ENCODE measurements at places on chromosomes 12 and 14.

- no peak for DNase-seq
Observed at GRCh38 chr14:104967386-104968152, 10.6 kb downstream of the AHNAK2 start.

- no peak for DNase-seq
Observed at GRCh38 chr12:52203079-52203921, 11.5 kb upstream of the KRT80 start.

DNA sequence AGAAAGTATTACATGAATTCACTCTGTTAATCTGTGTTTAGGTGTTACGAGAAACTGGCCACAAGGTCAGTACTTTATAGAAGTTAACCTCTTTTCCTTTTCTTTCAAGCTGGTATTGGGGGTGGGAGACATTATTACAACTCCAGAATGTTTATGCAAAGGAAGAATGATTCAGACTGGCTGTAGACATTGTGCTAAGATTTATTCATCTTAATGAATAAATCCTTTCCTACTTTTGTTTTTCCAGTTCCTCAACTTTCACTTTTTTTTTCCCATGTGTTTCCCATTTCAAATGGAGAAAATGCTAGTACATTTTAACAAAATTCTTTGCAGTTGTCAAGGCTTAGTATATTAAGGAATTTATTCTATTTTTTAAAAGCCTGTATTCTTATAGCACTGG, 1.3 kb downstream of the OTOGL start:
- peak; percentile 15 for DNase-seq

DNA sequence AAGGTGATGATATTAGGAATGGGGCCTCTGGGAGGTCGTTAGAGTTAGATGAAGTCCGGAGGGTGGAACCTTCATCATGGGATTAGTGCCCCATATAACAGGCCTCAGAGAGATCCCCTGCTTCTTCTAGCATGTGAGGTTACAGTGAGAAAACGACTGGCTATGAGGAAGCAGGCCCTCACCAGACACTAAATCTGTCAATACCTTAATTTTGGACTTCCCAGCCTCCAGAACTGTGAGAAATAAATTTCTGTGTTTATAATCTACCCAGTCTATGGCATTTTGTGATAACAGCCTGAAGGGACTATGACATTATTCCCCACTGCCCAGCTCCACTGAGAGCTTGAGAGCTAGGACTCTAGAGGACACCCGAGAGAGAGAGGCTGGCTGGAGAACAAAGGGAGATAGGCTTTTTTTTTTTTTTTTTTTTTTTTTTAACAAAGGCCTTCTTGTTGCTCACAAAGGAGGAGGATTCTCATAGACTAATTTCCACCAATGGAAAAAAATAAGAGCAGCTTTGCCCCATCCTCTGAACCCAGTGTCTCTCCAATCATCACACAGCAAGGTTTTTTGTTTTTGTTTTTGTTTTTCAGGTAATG, 87.8 kb upstream of the EEA1 start:
- DNase-seq = no peak

GRCh38 chr12:117309276-117309925, 52.0 kb downstream of the NOS1 start:
- DNase-seq = no peak

DNA sequence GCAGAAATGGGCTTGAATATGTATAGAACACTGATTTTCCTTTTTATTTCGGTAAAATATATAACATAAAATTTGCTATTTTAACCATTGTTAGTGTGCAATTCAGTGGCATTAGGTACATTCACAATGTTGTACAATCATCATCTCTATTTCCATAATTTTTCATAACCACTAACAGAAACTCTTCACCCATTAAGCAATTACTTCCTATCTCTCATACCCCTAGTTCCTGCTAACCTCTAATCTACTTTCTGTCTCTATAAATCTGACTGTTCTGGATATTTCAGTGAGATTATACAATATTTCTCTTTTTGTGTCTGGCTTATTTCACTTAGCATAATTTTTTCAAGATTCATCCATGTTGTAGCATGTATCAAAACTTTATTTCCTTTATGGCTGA, 8.9 kb upstream of the RNF212B start:
- no peak for DNase-seq

GRCh38 chr12:94769776-94770759, 119.7 kb upstream of the TMCC3 start:
- no peak for DNase-seq

- no peak for DNase-seq
Observed at GRCh38 chr14:65483647-65484046, 71.1 kb downstream of the FUT8 start.

GRCh38 chr14:95522116-95522515, 5.7 kb upstream of the SYNE3 start:
- DNase-seq = no peak

- no peak for DNase-seq
Observed at GRCh38 chr12:92898755-92899154, 30.3 kb downstream of the EEA1 start.

- no peak for DNase-seq
Observed at GRCh38 chr12:59069516-59069915, 149.2 kb upstream of the LRIG3 start.

DNA sequence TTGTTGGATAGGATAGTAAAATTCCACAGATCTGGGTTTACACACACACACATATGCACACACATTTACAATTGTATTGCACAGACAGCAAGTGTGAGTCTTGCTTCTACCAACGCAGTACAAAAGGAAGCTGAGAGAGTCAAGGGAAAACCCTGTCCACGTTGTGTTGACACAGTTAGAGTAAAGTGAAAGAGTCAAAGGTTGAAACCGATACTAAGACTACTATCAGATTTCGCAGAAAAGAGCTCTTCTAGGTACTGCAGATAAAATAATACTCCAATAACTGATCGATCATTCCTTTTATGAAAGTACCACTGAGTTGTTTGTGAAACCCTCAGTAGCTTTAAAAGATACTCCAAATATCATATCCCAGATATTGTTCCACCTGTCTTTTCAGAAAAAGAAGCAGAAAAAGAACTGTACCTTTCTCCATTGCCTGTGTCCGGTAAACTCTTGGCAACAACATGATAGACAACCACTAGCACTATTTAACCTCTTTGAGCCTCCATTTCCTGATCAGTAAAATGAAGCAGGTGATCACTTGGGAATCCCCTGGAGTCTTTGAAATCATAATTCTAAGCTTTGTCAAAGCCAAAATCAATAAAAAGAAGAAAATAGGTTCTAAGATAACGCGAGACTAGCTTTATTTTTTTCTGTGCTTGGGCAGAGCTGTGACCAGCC, 224.6 kb upstream of the FOXN3 start:
- DNase-seq = no peak

GRCh38 chr12:123148223-123148622, 2.7 kb downstream of the PITPNM2 start:
- no peak for DNase-seq

GRCh38 chr12:94622475-94622874, 27.9 kb downstream of the TMCC3 start:
- DNase-seq = no peak

GRCh38 chr14:61649283-61649682, 46.0 kb upstream of the HIF1A start:
- DNase-seq = no peak

GRCh38 chr14:105581551-105582341, 55.4 kb downstream of the TMEM121 start:
- no peak for DNase-seq

DNA sequence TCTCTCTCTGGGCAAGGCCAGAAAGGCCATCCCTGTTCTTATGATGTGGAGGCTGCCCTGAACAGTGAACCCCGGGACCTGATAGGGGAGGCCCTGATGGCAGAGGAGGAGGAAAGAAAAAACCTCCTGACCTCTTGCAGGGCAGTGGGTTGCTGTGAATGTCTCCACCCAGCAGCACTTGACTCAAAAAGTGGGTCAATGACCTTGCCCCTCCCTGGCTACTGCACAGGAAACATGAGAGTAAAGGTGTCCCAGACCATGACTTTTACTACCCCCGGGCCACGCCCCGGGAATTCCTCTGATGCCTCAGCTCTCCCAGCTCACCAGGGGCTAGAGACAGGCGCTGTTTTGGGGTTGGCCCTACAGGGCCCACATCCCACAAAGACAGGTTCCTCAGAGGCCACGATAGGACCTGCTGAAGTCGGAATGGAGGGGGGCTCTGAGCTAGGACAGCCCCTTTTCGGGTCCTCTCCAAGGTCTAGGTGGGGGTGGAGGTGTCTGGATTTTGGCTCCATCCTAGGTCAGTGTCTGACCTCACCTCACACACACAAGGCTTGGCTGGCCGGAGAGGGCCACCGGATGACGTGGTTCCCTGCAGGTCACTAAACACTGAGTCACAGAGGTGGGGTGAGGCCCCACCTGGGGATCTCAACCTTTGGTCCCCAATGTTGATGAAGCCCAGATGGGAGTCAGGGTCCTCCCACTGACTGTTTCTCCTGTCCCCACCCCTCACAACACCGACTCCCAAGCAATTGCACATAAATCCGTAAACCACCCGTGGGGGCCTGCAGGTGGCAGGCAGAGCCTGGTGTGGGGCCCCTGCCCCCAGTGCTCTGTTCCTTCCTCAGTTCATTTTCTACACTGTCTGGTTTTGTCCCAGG, 1.6 kb downstream of the RHOF start:
- DNase-seq = no peak

- no peak for DNase-seq
Observed at GRCh38 chr12:1680804-1681492, 9.9 kb upstream of the ADIPOR2 start.

DNA sequence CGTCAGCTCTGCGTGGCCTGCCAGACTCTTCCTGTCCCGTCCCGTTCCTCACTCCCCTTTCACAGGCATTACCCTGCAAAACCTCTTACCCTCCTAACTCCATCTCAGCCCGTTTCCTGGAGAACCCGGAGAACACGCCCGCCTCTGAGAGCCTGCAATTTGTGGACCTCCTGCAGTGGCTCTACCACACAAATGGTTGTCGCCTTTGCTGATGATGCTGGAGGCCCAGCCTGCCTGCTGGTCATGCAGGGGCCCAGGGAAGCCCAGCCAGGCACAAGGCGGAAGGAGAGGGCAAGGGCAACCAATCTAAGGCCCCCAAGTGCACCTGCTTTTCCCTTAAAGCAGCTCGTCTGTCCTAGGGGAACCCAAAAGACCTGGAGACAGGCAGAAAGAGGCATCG, 22.5 kb downstream of the RFLNA start:
- DNase-seq = no peak

DNA sequence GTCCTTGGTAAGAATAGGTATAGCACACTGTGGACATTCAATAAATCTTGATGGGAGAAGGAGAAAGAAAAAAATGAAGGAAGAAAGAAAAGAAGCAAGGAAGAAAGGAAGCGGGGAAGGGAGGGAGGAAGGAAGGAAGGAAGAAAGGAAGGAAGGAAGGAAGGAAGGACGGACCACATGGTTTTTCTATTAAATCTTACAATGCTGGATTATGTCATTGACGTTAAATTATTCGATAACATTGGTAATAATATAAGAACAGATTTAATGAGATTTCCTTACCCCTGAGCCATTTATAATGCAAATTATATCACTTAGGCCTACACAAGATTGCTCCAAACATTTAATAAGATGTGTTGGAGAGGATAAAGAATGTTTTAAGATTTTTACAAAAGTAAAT, 124.9 kb upstream of the SYT1 start:
- no peak for DNase-seq

- no peak for DNase-seq
Observed at GRCh38 chr12:103626498-103626897, 39.4 kb downstream of the STAB2 start.

DNA sequence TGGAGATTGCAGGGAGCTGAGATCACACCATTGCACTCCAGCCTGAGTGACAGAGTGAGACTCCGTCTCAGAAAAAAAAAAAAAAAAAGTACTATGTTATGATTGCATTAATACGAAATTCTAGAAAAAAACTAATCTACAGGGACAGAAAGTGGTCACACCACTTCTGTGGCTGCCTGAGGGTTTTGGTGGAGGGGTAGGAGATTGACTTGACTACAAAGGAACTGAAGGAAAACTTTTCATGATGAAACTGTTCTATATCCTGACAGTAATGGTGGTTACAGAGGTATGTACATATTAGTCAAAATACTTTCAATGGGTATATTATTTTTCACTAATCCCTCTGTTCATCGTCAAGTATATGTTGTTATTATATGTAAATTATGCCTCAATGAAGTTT, 42.1 kb downstream of the FOXN3 start:
- no peak for DNase-seq

DNA sequence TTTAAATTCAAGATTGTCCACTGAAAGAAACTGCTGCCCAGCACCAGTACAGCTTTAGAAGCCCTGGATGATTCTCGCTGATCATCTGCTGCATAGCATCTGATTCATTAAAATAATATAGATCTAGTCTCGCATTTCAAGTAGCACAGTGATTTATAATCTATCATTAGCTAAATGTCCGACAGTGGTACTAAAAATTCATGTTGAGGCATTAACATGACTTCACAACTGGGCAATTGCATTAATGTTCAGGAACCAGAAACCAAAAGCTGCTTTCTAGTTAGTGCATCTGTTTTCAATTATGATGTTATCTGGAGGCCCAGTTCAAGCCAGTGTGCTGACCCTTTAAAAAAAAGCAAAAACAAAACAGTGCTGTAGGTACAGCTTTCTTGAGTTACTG, 1987.2 kb upstream of the SEL1L start:
- DNase-seq = peak; percentile 2

GRCh38 chr12:57553343-57554202, 3.7 kb downstream of the KIF5A start:
- no peak for DNase-seq

- no peak for DNase-seq
Observed at GRCh38 chr12:41556176-41556575, 368.1 kb downstream of the PDZRN4 start.

GRCh38 chr12:6551063-6551461, 4.8 kb downstream of the IFFO1 start:
- no peak for DNase-seq

- DNase-seq = peak; percentile 55
Observed at GRCh38 chr12:88889326-88890110, 309.2 kb upstream of the KITLG start.

DNA sequence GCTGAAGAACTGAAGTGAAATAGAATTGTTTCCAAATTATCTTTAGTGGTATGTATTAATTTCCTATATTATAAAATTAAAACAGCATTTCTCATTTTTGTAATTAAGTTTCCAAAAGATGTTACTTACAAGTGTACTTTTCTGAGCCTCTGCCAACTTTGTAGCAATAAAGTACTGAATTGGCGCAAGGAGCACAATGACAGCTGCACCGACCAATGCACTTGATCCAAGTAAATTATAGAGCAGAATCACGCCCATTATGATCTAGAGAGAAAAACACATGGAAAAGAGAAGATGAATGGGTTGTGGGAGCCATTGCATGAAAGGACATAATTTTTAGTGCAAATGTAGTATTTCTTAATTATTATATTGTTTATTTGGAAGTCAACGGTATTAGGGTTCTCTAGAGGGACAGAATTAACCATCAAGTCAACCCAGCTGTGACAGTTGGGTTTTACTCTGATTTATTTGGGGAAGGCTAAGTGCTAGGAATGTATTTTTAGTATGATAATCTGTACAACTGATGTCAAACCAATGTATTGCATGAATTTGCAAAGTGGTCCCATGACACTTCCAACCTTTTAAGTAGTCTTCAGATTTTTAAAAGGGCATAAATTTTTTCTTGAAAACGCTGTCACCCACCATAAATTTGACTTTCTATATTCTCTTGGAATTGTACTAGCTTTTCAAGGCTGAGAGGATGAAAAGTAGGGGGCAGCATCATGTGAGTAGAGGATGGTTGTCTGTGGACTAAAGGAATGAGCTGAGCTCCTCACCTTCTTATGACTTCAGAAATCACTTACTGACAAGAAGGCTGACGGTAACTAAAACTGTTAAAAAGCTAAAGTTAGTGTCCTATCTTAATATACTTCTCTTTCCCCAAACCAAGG, 33.0 kb downstream of the ABCC9 start:
- no peak for DNase-seq
